ENCODE measurements at places on chromosomes 13 and 19.

GRCh38 chr19:2271234-2272103 is 10.5 kb downstream of the PEAK3 start:
- no peak for DNase-seq

- no peak for DNase-seq
Observed at GRCh38 chr13:50521006-50521830, 322.3 kb downstream of the DLEU7 start.

DNA sequence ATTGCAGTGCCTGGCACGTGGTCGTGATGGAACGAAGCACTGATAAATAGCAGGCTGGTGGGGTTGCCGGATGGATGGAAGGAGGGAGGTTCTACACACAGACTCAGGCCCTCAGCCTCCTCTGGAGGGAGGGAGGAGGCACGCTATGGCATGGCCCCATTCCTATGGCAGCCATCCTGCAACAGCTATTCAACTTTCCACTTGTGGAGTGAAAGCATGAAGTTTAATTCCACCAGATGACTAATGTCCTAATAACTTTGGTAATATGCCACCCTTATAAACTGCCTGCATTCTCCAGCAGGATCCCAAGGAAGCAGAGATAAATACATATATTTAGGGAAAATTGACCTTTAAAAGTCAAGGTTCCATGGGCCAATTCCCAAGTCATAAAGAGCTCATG is 92.4 kb downstream of the KL start:
- DNase-seq = no peak

DNA sequence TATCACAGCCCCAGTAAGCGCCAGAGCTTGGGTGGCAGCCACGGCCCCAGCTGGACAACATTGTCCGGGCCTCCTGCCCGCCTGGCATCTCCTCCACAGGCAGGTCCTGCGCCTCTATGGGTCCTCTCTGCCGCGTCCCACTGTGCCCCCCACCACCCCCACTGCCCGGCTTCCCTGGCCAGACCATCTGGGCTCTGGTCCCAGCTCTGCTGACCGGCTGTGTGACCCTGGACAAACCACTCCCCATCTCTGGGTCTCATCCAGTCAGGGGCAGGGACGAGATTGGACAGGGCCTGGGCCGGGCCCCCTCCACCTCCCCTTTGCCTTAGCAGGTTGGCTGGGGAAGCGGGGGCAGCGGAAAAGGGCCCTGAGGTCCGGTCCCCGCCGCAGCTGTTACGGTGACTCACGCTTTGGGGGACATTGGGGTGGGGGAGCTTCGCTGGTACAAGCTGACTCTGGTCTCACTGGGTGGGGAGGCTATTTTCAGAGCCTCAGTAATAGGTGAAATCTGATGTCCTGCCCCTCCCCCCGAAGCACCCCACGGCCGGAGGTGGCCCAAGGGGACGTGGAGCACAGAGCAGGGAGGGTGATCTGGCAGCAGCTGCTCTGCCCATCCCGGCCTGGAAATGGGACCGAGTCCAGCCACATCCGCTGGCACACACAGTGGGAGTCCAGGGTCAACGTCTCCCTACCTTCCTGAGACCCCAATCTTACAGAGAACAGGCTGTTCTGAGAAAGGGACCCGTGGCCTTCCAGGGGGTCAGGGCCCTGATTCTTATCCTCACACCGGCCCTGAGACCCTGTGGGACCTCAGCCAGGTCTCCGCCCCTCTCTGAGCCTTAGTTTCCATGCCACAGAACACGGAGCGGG is 9.1 kb downstream of the NFIC start:
- DNase-seq = no peak

GRCh38 chr19:46849610-46850009 is 1.0 kb downstream of the AP2S1 start:
- DNase-seq = no peak

- no peak for DNase-seq
Observed at GRCh38 chr13:52884429-52885010, 36.1 kb upstream of the PCDH8 start.

- no peak for DNase-seq
Observed at GRCh38 chr13:23551213-23552008, 18.8 kb upstream of the TNFRSF19 start.

DNA sequence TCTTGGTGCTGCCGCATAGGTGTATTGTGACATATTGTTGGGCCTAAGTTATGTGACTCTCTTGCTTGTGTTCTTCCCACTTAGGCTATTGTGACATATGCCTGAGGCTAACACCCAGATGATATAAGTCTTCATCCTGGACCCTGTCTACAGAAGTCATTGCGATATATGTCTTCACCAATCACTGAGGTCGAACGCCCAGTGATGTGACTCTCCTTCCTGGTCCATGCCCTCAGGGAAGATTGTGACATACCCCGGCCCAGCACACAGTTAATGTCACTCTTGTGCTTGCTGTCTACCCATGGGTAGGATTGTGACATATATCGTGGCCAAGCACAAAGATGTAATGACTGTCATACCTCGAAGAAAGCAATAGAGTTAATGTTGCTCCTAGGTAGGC is 16.9 kb upstream of the ZNF730 start:
- no peak for DNase-seq

- DNase-seq = no peak
Observed at GRCh38 chr19:7200736-7201135, 93.5 kb downstream of the INSR start.

DNA sequence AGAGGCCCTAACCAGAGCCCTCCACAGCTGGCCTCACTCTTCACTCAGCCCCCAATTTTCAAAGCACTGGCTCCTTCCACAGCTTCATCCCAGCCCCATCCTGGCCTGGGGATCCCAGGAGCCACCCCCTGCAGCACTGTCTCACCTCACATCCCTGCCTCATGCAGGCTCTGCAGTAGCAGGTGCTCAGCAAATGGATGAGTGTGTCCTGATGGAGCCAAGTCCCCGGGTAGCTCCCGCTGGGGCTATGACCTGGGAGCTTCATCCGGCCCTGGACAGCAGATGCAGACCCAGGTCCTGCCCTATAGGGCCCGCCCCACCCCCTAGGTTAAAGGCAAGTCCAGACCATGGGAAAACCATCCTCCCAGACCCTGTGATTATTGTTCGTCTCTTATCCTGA is 143.2 kb upstream of the ZNF507 start:
- DNase-seq = no peak

DNA sequence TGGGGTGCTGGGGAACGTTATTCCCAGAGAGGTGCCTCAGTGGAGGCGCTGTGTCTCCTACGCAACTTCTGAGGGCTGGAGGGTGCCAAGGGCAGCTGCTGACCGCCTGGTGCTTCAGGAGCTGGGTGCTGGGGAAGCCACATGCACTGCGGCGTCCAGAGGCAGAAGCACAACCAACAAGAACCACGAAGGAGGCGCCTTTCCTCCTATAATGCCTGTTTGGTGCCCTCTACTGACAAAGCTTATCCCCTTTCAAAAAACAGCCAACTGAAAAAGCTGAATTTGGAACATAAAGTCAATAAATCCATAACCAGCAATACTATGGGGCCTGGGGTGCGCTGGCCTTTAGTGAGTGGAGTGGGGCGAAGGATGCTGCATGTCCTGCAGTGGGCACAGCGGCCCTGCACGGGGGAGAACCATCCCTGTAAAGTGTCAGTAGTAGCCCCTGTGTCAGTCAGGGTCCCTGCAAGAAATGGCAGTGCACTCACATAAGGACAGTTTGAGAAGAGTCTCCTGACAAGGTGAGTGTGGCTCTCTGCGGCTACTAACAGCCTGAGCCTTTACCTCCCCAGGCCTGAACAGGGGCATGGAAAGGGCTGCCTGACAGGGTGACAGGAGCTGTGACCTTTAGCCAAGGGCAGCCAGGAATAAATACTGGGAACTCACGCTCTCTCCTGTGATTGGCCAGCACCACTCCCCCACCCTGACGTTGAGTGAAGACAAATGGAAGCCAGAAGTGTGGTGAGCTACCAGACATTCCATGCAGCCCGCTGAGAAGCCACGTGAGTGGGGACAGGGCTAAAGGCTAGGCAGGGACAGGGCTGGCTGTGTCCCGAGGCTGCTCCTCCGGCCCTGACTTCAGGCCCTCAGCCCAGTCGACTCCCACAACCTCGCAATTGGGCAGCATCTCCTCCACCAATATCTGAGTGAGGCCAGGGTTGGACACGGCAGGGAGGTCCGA is 4.5 kb upstream of the B3GNT8 start:
- no peak for DNase-seq

- no peak for DNase-seq
Observed at GRCh38 chr19:38718747-38719543, 25.3 kb downstream of the CAPN12 start.

GRCh38 chr13:66137384-66137783 is 1092.8 kb downstream of the PCDH9 start:
- DNase-seq = no peak

DNA sequence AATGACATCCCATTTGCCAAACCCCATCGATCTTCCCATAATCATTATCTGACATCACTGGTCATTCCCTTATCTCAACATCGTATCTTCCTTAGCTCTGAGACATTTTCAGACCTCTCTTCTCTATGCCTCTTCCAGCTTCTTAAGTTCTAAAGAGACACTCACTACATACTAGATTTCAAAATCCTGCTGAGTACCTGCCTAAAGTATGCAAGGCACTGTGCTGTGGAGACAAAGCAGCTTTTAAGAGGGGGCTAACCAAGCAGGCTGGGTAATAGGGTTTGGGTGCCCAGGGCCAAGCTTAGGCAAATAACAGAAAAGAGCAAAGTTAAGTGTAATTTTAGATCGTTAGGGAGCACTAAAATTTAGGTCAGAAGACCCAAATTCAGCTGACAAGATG is 3.4 kb upstream of the POMP start:
- DNase-seq = no peak

DNA sequence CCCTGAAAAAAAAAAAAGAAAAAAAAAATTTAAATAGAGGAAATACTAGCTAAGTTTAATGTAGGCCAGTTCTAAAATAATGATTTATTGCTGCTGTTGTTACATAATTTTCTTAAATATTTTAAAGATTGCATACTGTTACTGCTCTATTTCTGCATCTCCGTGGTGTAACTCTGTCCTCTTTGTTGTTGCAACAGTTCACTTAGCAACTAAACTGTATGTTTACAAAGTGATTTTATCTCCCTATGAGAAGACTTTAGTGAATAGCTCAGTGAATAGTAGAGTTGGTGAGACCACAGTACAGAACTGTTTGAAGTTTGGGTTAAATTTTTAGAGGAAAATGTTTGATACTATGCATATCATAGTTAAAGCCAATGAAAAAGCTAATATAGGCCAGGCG is 19.4 kb downstream of the BRCA2 start:
- no peak for DNase-seq

DNA sequence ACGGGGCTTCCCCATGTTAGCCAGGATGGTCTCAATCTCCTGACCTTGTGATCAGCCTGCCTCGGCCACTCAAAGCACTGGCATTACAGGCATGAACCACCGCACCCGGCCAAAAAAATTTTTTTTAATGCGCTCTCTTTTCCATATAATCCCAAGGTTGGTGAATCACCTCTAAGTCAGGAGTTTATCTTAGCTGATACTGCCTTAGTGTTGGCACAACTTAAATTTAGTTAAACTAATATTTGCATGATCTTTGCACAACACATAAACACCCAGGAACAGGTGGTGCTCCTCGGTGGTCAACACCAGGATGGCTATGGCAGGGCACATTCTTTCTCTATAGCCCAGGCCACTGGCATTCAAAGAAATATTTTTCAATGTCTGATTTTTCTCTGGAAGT is 24.1 kb upstream of the PSG7 start:
- DNase-seq = no peak

- DNase-seq = no peak
Observed at GRCh38 chr13:33757713-33758112, 60.2 kb upstream of the RFC3 start.

DNA sequence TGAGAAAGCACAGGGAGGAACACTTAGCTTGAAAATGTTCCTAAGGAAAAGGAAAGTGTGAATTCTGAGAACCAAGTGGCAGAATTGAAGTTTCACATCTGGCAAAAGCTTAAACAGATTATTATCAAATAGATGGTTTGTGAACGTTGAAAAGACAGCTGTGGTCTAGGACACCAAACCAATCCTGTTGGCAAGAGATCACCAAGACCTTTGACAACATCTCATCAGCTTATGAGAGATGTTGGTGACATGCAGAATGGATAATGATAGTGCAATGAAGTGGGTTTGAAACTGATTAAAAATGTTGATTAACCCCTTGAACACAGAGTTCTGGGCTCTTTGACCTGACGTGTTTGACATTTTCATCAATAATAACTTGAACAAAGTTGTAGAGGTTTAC is 74.6 kb upstream of the GPR183 start:
- no peak for DNase-seq

GRCh38 chr13:26881154-26881553 is 120.6 kb upstream of the GPR12 start:
- no peak for DNase-seq

- peak; percentile 68 for DNase-seq
Observed at GRCh38 chr19:33302974-33303790, 848 bp upstream of the CEBPA start.

- DNase-seq = no peak
Observed at GRCh38 chr13:110684388-110685056, 21.4 kb downstream of the CARS2 start.

DNA sequence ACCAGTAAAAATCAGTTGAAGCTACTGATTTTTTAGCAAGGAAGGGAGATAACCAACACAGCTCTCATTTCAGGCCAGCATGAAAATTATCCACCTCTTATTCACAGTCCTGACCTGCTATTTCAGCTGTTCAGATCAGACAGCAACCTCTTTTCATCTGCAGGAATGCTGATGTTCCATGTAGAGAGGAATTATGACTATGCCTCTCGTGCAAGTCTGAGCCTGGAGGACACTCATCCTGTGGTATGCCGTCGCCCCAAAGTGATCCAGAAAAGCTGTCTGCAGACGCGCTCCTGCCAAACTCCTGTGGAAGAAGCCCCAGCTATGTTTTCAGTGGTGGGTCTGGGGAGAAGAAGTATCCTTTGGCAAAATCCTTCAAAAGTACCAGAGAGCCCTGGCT is 563.5 kb upstream of the SLITRK1 start:
- no peak for DNase-seq

DNA sequence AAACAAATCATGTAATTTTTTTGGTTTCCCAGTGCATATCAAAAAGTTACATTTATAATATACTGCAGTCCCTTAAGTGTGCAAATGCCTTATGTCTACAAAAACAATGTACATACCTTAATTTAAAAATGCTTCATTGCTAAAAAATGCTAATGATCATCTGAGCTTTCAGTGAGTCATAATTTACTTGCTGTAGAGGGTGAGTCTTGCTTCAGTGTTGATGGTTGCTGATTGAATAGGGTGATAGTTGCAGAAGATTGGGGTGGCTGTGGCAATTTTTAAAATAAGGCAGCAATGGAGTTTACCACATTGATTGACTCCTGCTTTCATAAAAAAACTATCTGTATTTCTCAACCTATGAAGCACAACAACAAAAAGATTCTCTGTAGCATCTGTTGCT is 613.9 kb downstream of the TBC1D4 start:
- DNase-seq = no peak

- no peak for DNase-seq
Observed at GRCh38 chr19:41111296-41111695, 2.9 kb upstream of the CYP2F1 start.

DNA sequence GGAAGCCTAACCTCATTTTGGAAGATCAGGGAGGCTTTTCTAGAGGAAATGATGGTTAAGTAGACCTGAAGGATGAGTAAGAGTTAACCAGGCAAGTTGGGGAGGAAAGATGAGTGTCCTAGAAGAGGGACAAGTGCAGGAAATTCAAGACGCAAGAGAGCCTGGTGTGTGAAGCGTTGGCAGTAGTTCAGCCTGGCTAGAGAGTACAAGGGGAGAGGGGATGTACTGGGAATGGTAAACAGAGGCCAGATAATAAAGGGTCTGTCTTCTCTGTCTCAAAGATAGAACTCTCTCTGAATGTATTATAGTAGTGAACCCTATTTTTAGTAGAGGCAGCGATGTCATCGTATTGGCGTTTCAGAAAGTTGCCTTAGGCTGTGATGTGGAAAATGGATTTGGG is 9.7 kb downstream of the DPY19L3 start:
- no peak for DNase-seq

- DNase-seq = no peak
Observed at GRCh38 chr19:13788991-13789390, 6.3 kb upstream of the ZSWIM4 start.

Measured in ecto neural progenitor cell (in vitro differentiated cells).